GM19239 (cell line): ENCODE measurements at places on chromosomes 6 and 20.

DNA sequence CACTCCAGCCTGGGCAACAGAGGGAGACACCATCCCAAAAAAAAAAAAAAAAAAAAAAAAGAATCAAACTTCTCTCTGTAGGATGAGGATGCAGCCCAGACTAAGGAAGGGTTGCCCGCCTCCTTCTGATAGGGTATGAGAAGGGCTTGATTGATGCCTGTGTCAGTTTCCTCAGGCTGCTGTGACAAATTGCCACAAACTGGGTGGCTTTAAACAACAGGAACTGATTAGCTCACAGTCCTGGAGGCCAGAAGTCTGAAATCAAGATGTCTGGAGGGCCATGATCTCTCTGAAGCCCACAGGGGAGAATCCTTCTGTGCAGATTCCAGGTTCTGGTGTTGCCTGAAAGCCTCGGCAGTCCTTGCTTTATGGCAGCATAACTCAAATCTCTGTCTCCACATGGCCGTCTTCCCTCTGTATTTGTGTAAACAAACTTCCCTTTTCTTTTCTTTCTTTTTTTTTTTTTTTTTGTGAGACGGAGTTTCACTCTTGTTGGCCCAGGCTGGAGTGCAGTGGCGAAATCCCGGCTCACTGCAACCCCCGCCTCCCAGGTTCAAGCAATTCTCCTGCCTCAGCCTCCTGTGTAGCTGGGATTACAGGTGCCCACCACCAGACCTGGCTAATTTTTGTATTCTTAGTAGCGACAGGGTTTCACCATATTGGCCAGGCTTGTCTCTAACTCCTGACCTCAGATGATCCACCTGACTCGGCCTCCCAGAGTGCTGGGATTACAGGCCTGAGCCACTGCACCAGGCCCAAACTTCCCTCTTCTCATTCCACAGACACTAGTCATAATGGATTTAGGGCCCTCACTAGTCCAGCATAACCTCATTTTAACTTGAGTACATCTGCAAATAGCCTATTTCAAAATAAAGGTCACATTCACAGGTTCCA, 11.2 kb upstream of the CDK19 start:
- no peak for DNase-seq

- DNase-seq = no peak
Observed at GRCh38 chr6:111444794-111445193, 38.2 kb downstream of the REV3L start.

DNA sequence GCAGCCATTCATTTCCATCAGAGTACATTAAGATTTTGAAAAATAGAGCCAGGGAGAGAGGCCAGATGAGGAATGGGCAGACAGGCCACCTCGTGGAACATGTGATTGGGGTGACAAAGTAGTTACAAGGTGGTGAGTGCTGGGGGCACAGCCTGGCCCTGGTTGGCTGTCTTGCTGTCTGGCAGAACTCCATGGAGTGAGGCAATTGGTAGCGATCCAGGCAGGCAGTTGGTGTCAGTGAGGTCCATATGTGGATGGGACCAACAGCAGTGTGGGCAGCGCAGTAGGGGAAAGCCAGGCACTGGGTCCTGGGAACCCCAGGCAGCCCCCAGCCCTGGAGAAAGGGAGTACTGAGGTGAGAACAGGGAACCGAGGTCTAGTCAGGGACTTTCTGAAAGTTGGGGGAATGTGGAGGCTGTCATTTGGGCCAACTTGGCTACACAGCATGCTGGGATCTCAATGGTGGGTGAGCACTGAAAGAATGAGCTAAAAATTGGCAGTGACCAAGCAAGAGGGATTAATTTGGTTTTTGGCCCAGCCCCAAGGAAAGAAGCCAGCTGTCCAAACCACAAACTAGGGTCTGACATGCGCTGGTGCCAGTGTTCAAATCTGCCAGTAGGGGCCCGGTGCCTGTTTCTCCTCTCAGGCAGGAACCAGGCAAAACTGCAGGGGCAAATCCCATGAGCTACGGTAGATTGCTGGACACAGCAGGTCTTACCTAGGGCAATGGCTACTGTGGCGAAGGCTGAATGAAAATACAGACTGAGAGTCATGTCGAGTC, 61.4 kb upstream of the E2F3 start:
- no peak for DNase-seq

DNA sequence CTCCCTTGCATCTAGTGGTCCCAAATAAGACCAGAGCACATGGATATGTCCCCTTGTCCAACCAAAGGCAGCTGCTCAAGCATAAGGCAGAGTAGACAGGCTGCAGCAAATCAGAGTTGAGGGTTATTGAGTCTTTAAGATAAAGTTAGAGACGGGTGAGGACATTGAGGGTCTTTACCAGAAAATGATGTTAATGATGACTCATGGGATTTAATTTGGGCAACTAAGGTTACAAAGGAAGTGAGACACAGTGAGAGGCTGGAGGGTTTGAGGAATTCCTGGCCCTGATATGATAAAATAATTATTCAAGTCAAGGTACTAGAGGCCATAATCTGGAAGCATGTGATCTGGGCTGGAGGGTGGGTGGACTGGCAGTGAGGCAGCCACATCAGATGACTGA, 133.6 kb downstream of the ALDH8A1 start:
- no peak for DNase-seq

DNA sequence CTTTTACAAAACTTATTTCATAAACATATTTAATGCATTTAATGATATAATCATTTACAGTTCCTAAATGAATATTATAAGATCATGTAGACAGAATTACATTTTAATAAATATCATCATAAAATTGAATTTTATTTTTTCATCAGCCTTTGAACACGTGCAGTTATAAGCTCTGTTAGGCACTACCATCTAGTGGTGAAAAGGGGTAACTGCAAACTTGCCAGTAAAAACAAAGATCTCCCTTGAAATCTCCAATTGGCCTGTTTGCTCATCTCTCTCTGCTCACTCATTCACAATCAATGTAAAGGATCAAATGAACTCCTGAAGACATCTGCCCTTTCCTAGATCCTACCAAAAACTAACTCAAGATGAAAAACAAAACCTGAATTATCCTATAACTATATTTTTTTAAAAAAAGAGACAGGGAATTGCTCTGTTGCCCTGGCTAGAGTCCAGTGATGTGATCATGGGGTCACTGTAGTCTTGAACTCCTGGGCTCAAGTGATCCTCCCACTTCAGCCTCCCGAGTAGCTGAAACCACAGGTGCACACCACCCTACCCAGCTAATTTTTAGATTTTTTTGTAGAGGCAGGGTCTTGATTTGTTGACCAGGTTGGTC, 31.7 kb downstream of the SAMHD1 start:
- peak; percentile 42 for DNase-seq

GRCh38 chr6:120938164-120938875, 396.0 kb downstream of the TBC1D32 start:
- DNase-seq = no peak

DNA sequence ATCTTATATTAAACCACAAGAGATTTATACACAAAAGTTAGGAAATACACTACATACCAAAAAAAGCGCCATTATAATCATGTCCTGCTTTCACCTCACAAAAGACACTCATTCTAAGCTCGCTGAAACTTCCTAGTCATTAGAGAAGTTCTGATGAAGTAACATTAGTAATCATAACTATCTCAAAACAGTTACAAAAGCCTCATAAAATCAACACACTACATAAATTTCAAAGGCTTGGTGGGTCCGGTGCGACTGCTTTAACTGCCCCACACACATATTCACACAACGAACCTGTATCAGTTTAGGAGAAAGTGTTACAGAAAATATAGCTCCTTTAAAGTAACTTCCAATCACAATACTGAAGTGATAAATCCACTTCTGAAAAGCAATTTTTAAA, 1.9 kb downstream of the PHIP start:
- DNase-seq = no peak

GRCh38 chr6:3446184-3446583, 10.7 kb downstream of the SLC22A23 start:
- DNase-seq = no peak

- no peak for DNase-seq
Observed at GRCh38 chr6:56357616-56358373, 110.4 kb upstream of the COL21A1 start.

DNA sequence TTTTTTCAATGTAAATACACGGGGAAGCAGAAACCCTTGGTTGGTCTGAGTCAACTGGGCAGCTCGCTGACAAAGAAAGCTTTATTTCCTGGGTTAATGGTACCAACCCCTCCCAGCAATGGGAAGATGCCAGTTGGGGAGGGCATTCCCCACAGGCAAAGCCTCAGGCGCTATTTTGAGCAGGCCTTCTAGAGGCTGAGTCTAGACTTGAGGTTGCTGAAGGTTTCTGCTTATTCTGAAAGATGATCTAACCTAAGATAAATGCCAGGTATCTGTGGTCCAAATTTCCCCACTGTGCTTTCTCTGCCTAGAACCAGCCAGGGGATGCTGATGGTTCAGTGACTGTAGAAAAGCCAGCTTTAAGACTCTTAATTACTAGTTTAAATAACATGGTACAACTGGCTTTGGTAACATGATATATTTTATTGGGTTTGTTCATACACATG, 172.5 kb upstream of the JARID2 start:
- DNase-seq = no peak

- no peak for DNase-seq
Observed at GRCh38 chr20:63194007-63194796, 21.7 kb downstream of the YTHDF1 start.

DNA sequence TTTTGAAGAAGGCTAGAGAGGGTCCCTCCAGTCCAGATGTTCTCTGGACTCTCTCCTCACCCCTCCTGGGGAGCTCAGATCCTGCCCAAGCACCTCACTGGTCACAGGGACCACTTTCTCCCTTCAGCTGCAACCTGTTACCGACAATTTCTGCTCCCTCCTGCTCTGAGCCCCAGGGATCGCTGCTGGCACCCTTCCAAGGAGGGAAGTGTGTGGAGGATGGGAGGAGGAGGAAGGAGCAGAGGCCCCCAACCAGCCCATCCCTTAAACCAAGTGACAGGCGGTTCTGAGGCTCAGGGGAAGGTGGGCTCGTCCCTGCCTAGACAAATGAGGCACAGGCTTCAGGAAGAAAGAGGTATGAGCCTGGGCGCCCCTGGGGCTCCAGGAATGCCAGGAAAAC, 13.9 kb downstream of the PMEPA1 start:
- DNase-seq = no peak

- DNase-seq = no peak
Observed at GRCh38 chr20:33445881-33446625, 2.5 kb upstream of the SNTA1 start.

DNA sequence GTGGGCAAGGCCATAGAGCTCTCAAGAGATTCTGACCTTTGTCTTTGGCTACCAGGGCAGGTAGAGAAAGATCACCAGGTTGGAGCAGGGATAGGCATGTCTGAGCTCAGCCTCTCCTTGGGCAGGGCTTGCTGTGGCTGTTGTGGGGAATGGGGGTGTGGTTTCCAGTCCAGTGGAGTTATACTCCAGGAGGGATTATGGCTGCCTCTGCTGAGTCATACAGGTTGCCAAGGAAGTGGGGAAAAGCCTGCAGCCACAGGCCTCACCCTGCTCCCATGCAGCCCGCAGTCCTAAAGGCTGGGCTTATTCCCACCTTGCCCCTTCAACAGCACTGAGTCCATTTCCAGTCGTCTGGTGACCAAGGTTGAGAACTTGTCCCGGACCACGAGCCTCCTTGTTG, 21.9 kb downstream of the MEP1A start:
- no peak for DNase-seq

DNA sequence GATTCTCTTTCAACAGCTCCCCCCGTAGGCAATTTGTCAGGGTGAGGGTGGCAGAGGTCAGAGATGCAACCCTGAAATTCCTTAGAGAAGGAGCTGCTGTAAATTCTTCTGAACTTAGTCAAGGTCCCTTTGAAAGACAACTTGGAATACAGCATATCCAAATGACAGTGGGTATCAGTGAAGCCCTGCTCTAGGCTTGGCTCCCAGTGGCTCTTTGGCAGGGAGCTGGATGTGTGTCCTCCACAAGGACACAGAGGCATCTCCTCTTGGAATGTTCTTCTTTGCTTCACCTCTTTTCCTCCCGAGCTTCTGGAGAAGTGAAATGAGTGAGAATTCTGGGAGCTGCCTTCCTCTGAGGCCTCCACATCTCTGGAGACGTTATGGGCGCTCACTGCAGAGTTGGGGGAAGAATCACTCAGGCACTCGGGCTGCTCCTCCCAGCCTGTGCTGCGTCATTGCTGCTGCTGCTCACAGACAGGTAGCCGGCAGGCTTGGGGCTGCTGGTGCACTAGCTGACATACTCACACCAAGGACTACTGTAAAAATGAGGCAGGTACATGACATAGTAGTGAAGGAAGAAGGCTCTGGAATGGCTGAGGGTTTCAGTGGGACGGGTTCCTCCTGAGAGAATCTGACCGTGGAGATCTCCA, 34.1 kb downstream of the DYNLT1 start:
- no peak for DNase-seq

DNA sequence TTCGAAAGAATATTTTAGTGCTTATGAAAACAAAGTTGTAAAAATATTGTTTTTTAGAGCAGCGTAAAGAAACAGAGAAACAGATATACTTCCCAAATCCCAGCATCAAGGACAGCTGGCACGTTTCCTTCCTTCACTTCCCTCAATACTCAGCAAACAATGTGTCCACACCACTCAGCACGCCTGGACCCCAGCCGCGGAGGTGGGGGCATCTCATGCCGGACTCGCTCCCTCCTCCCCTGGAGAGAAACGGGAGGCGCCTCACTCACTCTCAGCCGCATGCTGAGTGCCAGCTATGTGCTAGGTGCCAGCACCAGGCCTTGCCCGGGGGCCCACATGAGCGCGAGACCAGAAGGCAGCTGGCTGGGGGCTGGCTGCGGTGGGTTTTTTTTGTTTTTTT, 34.7 kb downstream of the SLC2A4RG start:
- DNase-seq = no peak

DNA sequence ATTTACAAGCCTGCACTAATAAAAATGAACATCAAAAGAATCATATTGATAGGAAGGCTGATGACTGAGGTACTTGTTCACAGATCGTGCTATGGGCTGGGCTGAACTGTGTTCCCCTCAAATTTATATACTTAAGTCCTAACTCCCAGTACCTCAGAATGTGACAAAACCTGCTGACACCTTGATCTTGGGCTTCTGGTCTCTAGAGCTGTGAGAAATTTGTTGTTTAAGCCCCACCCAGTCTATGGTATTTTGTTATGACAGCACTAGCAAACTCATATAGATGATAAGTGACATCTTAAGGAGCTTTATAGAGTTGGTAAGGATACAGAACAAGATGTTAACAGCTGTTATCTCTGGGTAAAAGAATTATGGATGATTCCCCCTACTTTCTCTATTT, 13.8 kb downstream of the UBE2V1 start:
- DNase-seq = no peak

DNA sequence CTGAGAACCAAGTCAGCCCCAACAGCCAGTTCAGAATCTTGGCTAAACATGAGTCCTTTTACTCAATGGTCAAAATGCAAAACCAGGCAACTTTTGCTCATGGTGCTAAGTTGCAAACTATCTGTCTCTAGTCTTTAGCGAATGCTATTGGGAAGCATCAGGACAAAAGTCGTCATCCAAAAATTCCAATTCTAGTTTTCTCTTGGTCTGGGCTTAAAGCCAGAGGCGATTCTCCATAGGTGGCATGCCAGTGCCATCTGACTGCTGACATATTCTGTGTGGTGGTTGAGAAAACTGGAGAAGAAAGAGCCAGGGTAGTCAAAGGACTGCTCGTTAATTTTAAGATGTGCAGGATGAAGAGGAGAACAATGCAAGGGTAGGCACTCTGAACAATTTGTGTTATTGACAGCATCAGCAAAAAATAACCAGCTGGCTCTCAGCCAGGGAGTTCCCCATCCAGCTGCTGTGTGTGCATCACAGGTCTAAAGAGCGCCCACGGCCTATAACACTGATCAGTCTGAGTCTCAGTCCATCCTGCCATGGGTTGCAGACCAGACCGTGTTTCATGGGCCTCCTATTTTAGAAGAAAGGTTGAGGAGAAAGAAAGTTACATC, 313.6 kb downstream of the ALDH8A1 start:
- DNase-seq = no peak
